ENCODE measurements at places on chromosomes 4 and X.

DNA sequence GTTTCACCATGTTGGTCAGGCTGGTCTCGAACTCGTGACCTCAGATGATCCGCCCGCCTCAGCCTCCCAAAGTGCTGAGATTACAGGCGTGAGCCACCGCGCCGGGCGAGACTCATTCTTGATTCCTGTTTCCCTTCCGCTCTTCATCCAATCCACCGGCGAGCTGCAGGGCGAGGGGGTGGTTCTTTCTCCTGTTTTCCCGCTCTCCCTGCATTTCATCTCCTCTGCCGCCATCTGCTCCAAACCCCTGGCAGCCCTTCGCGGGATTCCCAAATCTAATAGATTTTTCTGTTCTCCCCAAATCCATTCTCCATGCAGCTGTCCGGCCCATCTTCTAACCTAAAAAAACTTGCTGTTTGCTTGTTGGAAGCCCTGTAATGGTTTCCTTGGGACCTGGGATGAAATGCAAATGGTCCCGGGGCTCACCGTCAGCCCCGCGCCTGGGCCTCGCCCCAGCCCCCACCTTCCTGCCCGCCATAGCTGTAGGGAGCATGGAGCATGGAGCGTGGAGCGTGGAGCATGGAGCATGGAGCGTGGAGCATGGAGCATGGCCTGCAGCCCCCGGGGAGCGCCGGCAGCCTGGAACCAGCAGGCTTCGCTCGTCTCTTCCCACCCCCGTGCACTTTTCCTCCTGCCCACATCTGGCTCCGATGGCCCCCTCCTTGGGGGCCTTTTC is 1.1 kb downstream of the ZFP42 start:
- peak; percentile 81 for DNase-seq

GRCh38 chrX:45540181-45540580 is 339.5 kb upstream of the DIPK2B start:
- DNase-seq: no peak

DNA sequence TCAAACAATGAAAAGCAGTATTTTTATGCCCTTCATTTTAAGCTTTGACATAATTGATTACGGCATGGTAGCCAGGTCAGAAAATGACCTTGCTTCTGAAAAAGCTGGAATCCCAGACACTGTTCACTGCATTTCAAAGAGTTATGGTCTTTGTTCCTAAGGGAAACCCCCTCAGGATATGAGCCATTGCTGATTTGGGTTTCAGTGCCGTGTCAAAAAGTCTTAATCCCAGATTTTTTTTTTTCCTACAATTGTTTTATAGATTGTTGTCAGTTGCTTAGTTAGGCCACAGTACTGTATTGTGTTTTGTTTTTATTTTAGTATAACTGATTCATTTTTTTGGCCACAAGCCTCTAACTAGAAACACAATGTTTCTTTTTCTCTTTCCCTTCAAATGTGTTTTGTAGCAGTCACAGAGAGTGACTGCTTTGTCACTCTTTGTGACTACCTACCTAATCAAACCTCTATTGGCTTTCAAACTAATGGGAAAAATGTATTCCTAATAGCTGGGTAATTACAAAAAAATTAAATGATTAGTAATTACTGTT is 10.3 kb downstream of the WDR44 start:
- DNase-seq: no peak

- no peak for DNase-seq
Observed at GRCh38 chr4:88110826-88111225, 47.6 kb downstream of the ABCG2 start.

GRCh38 chrX:150032742-150033141 is 94.5 kb upstream of the EOLA2 start:
- DNase-seq: no peak

DNA sequence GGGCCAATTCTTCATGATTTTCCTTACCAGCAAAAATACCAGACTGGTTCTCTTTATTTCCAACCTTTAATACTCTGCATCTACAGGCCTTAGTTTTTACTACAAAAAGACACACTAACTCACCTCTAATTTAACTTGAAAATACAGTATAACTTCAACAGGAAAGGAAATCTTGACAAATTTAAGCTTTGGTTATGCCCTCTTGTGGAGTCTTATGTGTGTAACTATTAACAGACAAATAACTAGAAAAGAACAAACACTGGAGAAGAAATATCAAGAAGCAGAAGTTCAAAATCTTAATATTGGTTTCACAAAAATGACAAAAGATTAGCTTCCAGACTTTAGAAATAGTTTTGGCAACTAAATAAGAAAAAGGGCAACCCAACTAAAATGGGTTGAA is 33.0 kb downstream of the PPA2 start:
- no peak for DNase-seq

GRCh38 chr4:31059753-31060522 is 339.8 kb downstream of the PCDH7 start:
- no peak for DNase-seq

DNA sequence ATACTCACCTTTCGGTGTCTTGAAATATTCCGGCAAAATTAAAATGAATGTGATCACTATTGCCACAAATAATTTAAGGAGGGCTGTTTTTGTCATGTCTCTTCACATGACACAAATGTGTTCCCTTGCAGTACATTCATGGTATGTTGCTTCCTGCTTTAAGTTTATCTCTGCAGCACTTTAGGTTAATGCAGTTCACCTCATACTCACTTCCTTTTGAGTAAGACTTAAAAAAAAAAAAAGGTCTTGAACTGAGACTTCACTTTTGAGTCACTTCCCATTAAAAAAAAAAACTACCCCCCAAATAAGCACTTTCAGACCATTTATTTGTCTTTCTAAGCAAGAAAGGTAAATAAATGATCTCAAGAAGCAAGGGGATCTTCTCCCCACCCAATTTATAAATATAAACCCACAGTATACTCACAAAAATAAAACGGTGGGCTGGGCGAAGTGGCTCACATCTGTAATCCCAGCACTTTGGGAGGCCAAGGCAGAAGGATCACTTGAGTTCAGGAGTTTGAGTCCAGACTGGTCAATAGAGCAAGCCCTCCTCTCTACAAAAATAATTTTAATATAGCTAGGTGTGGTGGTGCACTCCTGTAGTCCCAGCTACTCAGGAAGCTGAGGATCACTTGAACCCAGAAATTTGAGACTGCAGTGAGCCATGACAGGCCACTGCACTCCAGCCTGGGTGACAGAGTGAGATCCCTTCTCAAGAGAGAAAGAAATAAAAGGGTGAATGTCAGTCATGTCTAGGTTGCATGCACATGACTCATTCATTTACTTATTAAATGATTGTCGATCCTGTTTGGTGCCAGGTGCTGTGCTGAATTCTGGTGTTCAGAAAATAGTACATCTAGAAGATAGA is at the start of gene TMEM156:
TMEM156 (minus strand) TSS at position 192 of the 868 bp plus-strand sequence; CDS start at position 96, 96 bp downstream.
- no peak for DNase-seq

DNA sequence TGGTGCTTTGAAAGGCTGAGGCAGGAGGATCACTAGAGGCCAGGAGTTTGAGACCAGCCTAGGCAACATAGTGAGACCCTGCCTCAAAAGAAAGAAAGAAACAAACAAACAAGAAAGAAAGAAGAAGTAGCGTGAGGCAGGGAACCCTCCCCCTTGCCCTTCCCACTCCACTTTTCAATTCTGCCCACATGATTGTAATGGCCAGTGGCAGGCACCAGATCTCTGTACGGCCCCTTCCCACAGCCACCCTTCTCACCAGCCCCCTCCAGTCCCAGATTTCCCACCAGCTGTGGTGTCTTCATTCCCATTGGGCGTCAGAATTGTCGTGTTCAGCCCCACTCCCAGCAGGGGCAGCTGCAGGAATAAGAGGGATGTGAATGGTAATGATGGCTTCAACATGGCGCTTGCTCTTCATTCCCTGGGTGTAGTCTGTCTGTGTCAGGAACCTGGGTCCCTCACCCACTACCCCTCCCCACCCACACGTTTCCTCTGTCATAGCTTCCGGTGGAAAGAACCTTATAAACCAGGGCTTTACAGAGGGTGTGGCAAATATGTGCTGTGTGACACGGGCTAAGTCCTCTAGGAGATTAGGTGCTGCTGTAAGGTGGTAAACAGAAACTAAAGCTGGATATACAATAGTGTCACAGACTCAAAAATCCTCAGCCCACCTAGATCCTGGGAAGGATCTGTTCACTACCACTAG is at the start of gene IL2RG:
IL2RG (minus strand) TSS at position 437 of the 703 bp plus-strand sequence; CDS start at position 399, 38 bp downstream.
- DNase-seq: no peak

GRCh38 chr4:163111588-163111987 is 55.1 kb downstream of the NAF1 start:
- DNase-seq: peak; percentile 27

DNA sequence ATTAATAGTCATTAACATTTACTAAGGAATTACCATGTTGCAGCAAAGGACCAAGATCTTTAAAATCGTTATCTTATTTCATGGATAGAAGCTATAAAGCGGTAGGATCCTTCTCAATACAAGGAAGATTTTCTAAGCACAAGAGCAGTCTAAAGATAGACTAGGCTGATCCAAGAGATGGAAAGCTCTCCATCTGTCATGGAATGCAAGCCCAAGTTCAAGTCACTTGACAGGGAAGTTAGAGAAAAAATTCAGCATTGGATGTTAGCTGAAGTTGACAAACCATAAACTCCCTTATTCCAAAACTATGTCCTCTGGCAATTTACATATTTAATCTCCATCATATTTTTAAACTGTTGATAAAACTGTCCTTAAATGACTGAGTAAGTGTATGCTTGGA is 177.7 kb downstream of the LDB2 start:
- DNase-seq: no peak

- peak; percentile 6 for DNase-seq
Observed at GRCh38 chrX:152601848-152602616, 35.7 kb upstream of the GABRQ start.

GRCh38 chr4:77671051-77671450 is 65.4 kb downstream of the CXCL13 start:
- DNase-seq: no peak

DNA sequence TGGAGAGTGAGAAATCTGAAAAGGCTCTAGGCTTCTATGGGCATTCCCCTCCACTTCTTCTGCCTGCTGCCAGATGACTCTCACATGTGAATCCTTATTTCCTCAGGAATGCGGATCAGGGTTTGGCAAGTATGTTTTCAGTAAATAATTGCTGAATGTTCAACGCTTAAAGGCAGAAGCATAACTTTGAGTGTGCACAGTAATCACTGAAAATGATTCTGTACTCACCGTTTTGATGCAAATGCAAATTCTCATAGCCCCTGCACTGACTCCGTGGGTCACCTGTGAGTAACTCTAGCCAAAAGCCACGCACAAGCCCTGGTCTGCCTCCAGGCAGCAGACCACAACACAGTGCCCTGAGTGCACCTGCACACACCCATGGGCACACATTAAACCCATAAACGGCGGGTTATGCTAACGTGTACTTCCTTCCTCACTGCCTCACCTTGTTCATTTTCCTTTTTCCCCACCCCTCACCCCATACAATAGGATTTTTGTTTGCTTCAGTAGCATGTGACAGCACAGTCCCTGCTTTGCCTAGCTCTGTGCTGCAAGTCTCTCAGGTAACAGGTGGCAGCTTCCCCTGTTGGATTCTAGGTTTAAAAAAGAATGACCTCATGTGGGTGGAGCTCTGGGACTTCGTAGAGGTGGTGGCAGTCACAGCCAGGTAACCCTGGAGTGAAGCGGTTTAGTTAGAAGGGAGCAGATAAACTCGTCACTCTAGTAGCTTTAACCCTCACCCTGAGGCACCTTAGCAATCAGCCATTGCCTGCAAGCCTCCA is at the start of gene ARHGEF38:
ARHGEF38 (plus strand) TSS at position 656 of the 782 bp plus-strand sequence. CDS start 146 bp downstream, outside the sequence.
- no peak for DNase-seq

DNA sequence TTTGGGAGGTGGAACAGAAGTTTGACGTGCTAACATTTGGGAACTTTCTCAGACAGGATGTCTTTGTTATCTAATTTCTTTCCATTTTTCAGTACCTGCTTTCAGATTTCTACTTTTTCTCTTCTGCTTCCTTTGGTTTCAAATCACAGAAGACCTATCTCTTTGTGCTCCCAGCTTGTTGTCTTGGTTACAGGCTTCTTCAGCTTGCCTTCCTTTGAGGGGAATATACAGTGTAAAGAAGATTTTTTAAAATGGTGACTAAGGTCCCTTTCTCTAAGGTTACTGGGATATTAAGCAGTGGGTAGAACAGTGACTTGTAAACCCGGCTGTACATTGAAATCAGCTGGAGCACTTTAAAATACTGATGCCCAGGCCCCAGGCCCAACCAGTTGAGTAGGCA is 48.0 kb downstream of the TMEM164 start:
- DNase-seq: no peak

GRCh38 chr4:107718351-107718965 is 1.6 kb downstream of the PAPSS1 start:
- no peak for DNase-seq

DNA sequence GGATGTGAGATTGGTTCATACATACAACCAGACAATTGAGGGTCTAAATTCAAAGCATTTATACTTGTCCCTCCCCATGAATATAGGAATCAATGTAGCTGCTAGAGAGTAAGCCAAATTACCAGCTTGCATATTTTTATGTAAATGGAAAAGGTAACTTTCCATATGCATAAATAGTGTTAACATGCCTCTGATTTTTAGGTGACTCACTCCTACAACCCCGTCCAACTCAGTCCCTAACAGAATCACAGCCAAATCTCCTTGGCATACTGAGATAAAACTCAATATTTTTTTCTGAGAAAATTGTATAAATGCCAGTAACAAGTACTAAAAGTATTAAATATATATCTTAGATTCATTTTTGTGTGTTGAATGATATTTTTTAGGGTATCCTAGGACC is 67.2 kb downstream of the INPP4B start:
- DNase-seq: no peak

- DNase-seq: no peak
Observed at GRCh38 chr4:55001538-55001937, 123.9 kb downstream of the KDR start.

DNA sequence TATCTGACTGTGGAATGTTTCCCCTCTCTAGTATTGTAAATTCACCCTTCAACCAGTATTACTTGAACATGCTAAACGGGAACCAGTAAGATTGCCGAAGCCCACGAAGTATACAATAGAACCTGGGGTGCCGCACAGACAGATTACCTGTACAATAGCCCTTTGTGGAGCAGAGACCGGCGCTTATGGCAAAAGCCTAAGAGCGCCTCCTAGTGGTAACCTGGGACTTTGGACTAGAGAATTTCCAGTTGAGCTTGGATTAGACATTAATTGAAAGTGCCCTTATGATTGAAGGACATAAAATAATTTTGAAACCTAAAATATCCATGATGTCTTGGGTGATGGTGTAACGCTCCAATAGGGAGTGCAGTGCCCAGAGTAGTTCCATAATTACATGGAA is 14.1 kb downstream of the ZNF157 start:
- peak; percentile 63 for DNase-seq

DNA sequence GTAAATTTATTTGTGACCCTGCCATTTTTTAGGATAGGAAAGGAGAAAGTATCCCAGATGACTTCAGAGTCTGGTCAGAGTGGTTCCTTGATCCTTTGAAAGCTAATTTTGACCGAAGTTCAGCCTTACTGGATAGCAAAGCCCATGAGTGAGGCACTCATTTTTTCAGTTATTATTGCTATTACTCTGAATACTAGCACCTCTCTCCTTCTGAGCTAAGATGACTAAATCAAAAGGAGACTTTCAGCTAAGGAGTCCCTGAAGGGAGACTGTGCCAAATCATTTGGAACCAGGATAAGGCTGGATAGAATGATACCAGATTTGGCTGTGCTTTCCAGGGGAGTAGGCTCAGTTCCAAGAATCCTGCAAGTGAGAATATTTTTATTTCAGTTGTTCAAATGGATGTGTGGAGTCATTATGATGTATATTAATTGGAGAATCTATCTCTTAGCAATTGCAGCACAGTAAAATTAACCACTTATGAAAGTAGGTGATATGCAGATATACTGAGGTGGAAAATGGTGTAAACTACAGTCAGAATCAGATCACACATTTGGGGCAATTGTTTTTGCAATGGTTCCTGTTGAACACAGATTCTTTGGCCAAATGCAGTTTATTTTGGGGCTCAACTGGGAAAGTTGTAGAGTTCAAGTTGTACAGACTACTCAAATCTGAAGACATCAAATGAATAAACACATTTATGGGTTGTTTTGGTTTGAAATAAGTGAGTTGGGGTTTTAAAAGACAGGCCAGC is 1.2 kb downstream of the P2RY10 start:
- DNase-seq: no peak

All from D341Med (cell line).